ENCODE measurements at places on chromosomes 7 and 10. TPM values are rescaled to one million over a fixed set of nuclear protein-coding genes. Genes with fewer than 3 reads are reported as not detected.

DNA sequence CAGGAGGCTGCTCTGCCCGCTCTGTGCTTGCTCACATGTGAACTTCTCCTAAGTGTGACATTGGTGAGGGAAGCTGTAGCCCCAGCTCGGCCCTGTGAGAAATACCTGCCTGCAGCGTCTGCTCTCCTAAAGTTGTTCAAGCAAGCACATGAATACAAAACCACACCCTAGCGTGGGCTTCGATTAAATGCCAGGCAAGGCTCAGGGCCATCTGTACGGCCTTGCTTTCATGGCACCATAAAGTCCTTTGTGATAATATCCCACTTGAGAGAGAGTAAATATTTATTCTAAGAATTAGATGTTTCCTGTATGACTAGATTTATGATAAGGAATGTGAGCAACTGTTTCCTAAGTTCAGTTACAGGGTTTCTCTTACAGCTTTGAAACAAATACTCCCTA, 262.8 kb upstream of the KLF14 start:
- no peaks in the 10 kb centered on the region for H3K27me3 ChIP-seq
- no peak for DNase-seq
- peak overlapping the region; percentile 82 for H3K27ac ChIP-seq
- H3K4me1 ChIP-seq = peaks cover 69% of the 10 kb centered on the region

GRCh38 chr7:104951546-104951945, 62.5 kb upstream of the KMT2E start:
- H3K4me3 ChIP-seq = no peak overlapping the region
- H3K4me1 ChIP-seq = peaks cover 18% of the 10 kb centered on the region
- no peaks in the 10 kb centered on the region for H3K27me3 ChIP-seq
- H3K27ac ChIP-seq = no peak overlapping the region
- peaks cover 5% of the 10 kb centered on the region for H3K36me3 ChIP-seq

DNA sequence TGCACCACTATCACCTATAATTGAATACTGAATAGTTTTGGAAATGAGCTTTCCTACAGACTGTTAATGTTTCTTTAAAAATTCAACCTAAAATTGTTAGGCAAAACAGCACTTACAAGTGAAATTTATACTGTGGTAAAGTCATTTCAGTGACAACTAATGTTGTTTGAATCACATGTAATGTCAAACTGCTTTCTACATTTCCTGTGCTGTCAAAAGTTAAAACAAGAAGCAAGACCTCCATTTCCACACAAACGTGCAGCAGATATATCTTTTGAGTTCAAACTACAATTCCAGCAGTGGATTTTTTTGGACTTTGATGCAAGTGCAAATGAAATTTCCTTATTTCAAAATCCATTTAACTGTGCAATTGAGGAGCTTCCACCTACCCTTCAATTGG, 199.8 kb downstream of the RNLS start:
- no peak for DNase-seq
- H3K4me1 ChIP-seq = peaks cover 17% of the 10 kb centered on the region
- H3K27me3 ChIP-seq = no peaks in the 10 kb centered on the region
- no peak overlapping the region for H3K4me3 ChIP-seq

DNA sequence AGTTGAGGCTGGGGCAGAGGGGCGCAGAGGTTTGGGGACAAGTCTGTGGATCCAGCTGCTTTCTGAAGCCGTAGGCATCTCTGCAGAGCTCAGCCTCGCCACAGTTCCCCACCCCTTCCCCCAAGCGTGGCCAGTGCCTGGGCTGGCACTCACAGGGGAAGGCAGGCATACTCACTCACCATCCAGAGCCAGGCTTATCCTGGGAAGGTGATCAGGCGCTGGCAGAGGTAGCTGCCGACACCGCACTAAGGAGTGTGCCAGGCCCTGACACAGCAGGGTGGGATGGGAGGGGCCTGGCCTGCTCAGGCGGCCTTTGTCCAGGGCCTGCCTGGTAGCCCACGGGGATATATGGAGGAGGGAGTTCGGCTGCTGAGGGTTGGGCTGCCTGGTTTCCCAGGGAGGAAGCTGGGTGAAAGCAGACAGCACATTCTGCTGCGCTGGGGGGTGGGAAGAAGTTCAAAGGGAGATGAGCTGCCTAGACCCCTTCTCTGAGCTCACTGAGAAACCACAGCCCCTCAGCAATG, 15.9 kb downstream of the VSIR start:
- H3K4me1 ChIP-seq = peaks cover 86% of the 10 kb centered on the region
- peaks cover 46% of the 10 kb centered on the region for H3K36me3 ChIP-seq
- peak overlapping the region; percentile 92 for H3K27ac ChIP-seq
- no peaks in the 10 kb centered on the region for H3K27me3 ChIP-seq
- H3K4me3 ChIP-seq = peak overlapping the region; percentile 69
- no peak for DNase-seq

GRCh38 chr7:24732646-24733413, 24.4 kb downstream of the GSDME start:
- no peak overlapping the region for H3K27ac ChIP-seq
- H3K4me3 ChIP-seq = no peak overlapping the region
- peaks cover 54% of the 10 kb centered on the region for H3K27me3 ChIP-seq
- DNase-seq = no peak
- peaks cover 21% of the 10 kb centered on the region for H3K4me1 ChIP-seq

DNA sequence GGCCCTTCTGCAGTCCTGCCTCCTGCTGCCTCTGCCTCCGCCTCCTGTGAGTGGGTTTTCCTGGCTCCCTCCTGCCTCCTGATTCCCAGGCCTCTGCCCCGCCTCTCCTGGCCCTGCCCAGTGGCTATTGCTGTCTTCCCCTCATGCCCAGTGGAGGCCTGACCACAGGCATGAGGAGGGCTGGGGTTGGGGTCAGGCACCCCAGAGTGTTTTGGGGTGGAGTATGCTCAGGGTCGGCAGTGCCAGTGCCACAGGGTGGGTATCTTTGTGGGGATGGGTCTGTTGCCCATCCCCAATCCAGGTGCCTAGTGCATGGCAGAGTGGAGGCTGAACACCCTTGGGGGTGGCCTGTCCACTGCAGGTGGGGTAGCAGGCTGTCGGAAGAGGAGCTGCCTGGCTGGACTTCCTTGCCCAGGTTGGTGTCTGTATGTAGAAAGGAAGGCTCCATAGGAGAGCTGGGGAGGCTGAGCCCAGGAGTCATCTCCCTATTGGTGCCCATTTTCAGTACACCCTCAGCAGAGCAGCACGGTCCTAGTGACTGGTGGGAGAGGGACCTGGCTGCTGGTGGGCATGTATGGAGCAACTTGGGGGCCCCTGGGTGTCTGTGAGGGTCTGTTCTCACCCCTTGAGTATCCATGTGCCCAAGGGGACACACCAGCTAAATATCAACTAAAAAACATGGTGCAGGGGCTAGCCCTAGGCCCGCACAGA, 62.2 kb downstream of the ARHGAP22 start:
- H3K4me3 ChIP-seq = no peak overlapping the region
- H3K27me3 ChIP-seq = no peaks in the 10 kb centered on the region
- H3K27ac ChIP-seq = no peak overlapping the region
- H3K36me3 ChIP-seq = no peaks in the 10 kb centered on the region
- DNase-seq = no peak
- H3K4me1 ChIP-seq = no peaks in the 10 kb centered on the region

GRCh38 chr7:139909379-139910050, 80.5 kb downstream of the TBXAS1 start:
- H3K27ac ChIP-seq = no peak overlapping the region
- DNase-seq = no peak
- H3K4me3 ChIP-seq = no peak overlapping the region
- peaks cover 1% of the 10 kb centered on the region for H3K27me3 ChIP-seq
- peaks cover 4% of the 10 kb centered on the region for H3K4me1 ChIP-seq

- no peak overlapping the region for H3K4me3 ChIP-seq
- peaks cover 4% of the 10 kb centered on the region for H3K27me3 ChIP-seq
- H3K4me1 ChIP-seq = no peaks in the 10 kb centered on the region
- H3K27ac ChIP-seq = no peak overlapping the region
Observed at GRCh38 chr7:40305229-40305628, 170.4 kb downstream of the SUGCT start.

- H3K27me3 ChIP-seq = no peaks in the 10 kb centered on the region
- no peak overlapping the region for H3K27ac ChIP-seq
- peaks cover 27% of the 10 kb centered on the region for H3K36me3 ChIP-seq
Observed at GRCh38 chr7:87380905-87381304, 35.4 kb downstream of the CROT start.

AGFG2 gene
- total RNA-seq = 55.4 TPM

PHKG1 gene
- 1.3 TPM for total RNA-seq

AOC1 gene
- not detected for total RNA-seq

IL2RA gene
- total RNA-seq = 698 TPM

GPR26 gene
- total RNA-seq = not detected

FEZF1 gene
- not detected for total RNA-seq
